ENCODE measurements at places on chromosomes 11 and 22.

DNA sequence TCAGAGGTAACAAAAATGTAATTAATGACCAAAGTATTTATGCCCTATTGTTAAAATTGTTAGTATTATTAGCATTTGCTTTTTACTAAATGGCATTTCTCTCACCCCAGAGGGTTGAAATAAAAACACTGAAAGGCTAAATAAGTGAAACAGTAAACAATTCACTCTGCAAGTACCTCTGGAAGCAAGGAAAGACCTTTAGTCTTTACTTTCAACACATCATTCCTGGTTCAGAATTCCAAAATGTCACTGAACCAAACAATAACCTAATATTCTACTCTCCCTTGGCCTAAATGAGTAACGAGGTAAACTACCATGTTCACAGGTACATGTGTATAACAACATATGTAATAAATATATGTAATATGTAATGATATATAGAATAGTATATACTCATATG is 369.3 kb downstream of the TTC28 start:
- DNase-seq: no peak

GRCh38 chr11:78688460-78688859 is 113.8 kb upstream of the NARS2 start:
- DNase-seq: no peak

DNA sequence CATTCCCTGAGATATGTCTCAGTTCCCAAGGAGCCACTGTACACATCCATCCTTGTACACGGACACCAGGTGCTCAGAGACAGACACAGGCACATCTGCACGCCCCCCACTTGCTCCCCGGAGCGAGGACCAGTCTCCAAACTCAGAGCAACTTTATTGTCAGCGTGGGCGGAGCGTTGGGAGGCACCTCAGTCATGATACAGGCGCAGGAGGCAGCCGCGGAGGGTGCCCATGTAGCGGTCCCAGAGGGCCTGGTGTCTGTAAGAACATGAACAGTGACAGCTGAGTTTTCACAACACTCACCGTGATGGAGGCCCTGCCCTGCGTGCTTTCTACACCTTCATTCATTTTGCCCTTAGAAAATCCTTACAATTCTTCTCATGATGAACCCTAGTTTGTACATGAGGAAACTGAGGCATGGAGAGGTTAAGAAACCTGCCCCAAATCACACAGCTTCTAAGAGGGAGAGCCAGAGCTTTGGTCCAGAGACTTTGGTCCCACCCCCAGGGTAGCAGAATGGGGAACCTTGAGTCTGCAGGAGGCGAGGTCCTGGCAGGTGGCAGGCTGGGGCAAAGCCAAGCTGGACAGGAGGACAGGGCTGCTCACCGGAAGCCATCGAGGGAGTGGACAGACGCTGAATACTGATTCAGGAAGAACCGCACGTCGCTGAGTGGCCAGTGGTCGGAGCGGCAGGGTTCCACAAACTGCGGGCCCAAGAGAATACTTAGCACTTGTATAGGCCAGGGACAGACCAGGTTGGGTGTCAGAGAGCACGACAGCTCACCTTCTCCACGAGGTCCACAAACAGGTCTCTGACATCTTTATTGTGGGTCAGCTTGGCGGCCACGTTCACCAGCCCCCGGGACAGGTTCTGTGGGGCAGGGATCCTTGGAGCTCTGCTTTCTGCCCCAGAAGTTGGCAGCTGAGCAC is 4.2 kb downstream of the FIBP start:
- no peak for DNase-seq

- DNase-seq: no peak
These were observed 49.3 kb downstream of the PPME1 start for GRCh38 chr11:74220376-74220775.

GRCh38 chr11:30753504-30753903 is 167.4 kb upstream of the MPPED2 start:
- no peak for DNase-seq

GRCh38 chr11:130426837-130427341 is 1.5 kb downstream of the ADAMTS8 start:
- DNase-seq: no peak

DNA sequence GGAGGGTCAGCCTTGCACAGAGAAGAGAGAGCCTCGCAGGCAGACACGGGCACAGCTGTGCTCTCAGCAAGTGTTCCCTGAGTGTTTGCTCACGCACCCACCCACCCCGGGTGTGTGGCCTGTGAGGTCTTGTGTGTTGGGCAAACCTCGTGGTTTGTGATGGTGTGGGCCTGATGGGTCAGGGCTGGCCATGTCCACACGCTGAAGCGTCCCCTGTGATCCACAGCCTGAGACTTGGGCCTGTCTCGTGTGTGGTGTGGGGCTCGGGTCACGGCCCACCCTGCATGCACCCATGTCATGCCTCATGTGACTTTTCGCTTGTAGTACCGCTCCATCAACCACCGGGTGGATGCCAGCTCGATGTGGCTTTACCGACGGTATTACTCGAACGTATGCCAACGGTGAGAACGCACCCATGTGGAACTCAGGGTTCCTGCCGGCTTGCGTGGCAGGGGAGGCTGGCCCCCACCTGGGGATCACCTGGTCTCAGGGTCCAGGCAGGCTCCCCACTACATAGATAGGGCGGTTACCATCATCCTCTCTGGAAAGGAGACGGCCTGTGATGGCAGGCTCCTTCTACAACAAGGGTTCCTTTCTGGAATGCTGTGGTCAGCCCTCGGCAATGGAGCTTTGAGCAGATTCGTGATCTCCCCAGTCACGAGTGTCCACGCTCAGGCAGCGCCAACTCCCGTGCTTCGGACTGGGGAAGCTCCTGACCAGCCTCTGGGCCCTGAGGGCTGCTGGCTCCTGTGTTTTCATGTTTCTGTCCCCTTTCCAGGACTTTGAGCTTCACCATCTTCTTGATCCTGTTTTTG is 5.9 kb downstream of the TPCN2 start:
- DNase-seq: no peak

GRCh38 chr22:24731761-24732160 is 42.8 kb downstream of the PIWIL3 start:
- DNase-seq: no peak

DNA sequence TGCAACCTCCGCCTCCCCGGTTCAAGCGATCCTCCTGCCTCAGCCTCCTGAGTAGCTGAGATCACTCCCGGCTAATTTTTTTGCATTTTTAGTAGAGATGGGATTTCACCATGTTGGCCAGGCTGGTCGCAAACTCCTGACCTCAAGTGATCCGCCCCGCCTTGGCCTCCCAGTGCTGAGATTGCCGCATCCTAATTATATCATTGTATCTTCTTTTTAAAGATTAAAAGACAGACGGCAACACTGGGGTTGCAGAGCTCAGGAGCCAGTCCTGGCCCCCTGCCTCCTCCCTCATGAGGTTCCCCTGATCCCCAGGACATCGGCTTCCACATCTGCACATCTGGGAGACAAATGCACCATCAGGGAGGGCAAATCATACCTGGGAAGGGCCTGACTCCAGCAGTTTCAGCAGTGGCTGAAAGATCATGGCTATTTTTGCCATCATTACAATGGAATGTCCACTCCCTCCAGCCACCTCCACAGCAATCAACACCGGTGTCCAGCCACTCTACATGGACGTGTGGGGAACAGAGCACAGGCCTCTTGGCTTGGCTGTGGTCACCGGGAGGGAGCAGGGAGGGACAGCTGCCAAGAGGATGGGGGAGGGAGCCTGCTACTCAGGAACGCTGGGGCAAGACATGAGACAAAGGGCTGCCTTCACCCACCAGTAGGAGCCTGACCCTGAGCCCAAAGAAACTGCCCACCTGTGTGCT is 9.2 kb upstream of the CELSR1 start:
- DNase-seq: no peak

- no peak for DNase-seq
These were observed 2.0 kb upstream of the PACSIN3 start for GRCh38 chr11:47188259-47188658.

- peak; percentile 56 for DNase-seq
These were observed 47.7 kb upstream of the PPP6R3 start for GRCh38 chr11:68412593-68413475.

GRCh38 chr11:108609682-108610081 is 16.1 kb upstream of the EXPH5 start:
- DNase-seq: no peak

GRCh38 chr22:27372969-27373670 is 428.4 kb downstream of the MN1 start:
- no peak for DNase-seq

GRCh38 chr11:130881475-130882137 is 34.7 kb downstream of the SNX19 start:
- DNase-seq: no peak

DNA sequence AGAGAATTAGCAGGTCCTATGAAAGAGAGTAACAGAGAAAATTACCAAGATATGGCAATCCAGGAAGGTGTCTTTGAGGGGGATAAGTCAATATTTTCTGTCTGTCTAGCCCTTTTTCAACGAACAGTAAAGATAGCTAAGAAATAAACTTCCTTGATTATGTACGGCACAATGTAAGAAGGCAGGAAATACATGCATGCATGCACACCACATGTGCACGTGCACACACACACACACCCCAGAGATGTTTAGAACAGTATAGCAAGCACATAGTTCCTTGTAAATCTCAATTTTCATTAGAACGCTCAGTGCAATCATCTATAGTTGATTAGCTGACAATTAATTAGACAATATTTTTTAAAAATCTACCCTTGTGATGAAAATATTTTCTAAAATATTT is 74.7 kb downstream of the MPPED2 start:
- DNase-seq: no peak

DNA sequence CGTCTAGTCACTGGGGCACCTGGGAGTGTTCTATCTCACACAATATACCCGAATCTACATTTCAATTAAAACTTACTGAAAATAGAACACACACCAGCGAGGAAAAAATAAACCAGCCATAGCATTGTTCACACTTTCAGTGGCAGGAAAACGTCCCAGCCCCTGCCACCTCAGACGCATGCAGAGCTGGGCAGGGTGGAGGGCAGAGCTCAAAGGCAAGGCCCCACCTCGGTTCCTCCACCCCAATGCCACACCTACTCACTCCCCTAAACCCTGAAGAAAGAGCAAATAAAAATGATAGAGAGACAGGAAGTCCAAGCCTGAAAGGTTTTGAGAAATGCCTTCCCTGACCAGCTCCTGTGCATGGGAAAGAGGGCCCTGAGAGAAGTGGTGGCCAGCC is 14.8 kb downstream of the B3GNT6 start:
- DNase-seq: no peak

DNA sequence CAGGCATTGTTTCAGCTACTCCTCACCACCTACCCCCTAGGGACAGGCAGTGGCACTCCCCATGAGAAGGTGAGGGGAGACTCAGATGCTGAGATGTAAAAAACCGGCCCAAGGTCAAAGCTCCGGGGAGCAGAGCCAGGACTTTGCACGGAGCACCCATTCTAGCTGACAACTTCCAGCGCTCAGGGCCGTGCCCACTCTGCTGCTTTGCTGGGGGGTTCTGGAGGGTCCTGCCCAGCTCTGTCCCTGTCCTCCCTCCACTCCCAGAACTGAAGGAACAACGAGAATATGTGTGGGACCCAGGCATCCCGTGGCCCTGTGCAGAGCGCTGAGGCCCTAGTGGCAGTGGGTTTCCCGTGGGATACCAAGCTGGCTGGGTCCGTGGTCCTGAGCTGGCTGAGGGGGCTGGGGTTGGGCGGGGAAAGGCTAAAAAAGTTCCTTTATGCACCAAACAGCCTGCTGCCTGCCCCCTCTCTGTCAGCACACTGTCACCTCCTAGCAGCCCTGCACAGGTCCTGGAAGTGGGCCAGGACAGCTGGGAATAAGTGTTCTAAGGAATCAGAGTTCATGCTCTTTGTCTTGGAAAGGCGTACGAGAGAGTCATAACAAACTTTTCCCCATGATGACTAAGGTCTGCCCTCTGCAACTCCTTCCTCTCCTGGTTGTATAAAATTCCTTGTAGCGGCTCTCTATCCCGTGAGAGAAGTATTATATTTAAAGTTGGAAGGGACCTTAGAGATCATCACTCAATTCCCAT is 1.9 kb downstream of the MS4A10 start:
- no peak for DNase-seq

GRCh38 chr11:19506816-19507486 is 205.7 kb upstream of the NAV2 start:
- no peak for DNase-seq

GRCh38 chr11:118102721-118103261 is 16.0 kb upstream of the SMIM35 start:
- no peak for DNase-seq

DNA sequence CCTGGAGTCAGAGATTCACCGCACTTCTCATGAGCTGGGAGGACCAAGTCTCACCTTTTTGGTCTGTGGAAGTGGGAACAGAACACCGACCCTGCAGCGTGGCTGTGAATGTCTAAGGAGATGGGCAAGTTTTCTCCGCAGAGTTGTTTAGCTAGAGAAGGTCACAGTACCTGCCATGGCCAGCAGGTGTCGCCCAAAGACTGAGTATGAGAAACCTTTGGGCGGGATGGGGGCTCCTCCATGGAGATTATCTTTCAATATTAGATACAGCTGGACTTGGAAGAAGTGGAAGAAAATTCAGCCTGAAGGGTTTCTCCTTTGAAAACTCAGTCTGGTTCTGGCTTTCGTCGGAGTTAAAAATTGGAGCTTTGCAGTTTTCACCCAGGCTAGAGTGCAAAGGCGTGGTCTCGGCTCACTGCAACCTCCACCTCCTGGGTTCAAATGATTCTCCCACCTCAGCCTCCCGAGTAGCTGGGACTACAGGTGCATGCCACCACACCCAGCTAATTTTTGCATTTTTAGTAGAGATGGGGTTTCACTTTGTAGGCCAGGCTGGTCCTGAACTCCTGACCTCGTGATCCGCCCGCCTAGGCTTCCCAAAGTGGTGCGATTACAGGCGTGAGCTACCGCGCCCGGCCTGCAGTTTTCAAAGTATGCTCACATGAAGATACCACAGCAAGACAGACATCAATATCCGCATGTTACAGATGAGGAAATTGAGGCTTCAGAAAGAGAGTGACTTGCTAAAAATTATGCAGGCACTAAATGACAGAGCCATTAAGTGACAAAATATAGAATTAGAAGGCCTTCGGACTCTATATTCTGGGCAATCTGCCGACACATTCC is 10.7 kb upstream of the DSCAML1 start:
- peak; percentile 78 for DNase-seq

DNA sequence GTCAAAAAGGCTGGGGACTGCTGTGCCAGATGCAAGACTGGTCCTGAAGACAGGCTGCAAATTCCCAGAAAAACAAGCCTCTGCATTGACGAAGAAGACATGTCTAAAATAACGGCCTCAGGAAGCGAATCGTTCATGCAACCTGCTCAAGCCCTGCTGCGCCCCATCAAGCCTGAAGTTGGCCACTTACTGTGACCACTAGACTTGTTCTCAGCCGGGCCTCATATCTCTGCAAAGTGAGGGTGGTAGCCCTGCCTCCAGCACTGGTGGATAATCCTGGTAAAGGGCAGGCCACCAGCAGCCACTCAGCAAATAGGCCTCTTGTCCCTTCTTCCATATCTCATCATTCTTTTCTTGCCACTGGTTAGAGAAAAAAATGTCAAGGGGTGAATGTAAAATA is 11.8 kb downstream of the LTO1 start:
- DNase-seq: no peak

Data from GM20000 (cell line).